ENCODE measurements at places on chromosomes 1 and 21.

DNA sequence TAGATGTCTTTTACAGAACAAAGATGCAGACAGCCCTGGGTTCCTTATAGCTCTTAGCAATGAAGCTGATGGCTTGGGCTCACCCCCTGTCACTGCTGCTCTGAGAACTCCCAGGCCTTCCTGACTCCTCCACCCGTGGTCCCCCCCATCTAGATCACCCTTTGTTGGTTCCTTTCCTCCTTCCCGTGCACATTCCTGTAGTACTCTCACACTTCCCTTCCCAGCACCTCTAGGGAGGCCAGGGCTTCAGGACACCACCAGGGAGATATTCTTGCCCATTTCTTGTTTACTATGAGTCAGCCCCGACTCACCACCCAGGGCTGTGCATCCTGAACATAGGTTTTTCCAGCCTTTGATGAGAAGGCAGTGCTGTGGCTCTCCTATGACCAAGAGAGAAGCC is 14.4 kb upstream of the NOS1AP start:
- no peak for DNase-seq

DNA sequence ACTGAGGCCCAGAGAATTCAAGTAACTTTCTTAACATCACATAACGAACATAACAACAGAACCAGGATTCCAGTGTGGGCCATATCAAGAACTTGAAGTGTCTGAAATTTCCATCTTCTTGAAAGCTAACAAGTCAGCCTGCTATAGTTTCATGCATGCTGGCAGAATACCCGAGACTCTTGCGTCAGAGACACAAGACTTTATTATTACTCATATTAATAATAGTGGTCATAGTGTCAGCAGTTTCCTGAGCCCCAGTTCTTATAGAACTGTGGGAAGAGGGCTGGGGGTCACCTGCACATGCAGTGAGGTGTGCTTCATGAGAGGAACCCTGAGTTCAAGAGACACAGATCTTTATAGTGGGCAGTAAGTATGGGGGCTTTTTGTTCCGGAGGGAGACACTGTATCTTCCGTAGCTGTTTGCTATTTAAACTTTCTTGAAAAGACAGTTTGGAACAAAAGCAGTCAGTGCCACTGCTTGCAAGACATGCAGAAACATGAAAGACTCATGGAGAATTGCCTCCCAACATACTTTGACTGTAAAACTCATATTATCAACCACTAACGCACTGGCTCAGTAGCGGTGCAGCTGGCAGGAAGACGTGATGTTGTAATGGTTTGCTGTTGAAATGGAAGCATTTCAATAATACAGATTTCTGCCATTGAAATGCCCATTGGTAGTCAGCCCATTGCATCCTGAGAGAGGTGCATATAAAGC is 339.2 kb downstream of the ADGRL2 start:
- DNase-seq, result no peak

DNA sequence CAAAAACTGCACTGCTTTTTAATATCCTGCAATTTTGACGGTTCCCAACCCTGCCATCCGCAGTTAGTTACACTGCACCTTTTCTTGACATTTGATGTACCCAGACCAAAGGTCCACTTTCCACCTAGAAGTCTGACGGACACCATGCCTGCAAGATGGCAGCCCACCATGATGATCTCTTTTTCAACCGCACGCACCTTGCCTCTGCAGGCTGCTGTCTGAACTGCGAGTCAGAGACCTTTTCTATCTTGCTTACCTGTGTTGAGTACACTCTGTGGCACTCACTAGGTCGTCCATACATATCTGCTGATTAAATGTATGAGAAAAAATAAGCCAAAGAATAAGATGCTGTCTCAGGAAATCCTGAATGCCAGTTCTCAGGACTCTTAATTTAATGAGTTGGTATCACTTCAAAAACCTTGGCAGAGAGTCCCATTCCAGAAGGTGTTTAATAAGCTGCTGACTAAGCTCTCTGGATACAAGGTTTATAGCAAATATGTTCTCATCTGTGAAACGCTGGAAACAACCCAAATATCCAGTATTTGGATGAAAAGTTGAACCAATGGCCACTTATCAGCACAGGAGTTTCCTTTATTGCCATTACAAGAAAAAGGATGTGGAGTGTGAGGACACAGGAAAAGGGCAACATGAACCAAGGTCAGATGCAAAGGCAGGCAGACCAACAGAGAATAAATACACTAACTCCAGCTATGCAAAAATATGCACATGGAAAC is 37.9 kb downstream of the GNG12 start:
- no peak for DNase-seq

DNA sequence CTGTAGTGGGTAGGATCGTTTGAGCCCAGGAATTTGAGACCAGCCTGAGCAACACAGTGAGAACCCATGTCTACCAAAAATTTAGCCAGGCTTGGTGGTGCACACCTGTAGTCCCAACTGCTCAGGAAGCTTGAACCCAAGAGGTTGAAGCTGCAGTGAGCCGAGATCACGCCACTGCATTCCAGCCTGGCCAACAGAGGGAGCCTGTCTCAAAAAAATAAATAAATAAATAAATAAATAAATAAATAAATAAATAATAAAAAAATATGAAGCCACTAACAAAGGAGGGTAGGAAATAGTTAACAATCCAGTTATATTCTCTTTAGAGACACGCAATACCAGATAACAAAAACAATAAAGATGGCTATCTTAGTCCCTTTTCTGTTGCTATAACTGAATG is 11.9 kb upstream of the CBR3 start:
- no peak for DNase-seq

DNA sequence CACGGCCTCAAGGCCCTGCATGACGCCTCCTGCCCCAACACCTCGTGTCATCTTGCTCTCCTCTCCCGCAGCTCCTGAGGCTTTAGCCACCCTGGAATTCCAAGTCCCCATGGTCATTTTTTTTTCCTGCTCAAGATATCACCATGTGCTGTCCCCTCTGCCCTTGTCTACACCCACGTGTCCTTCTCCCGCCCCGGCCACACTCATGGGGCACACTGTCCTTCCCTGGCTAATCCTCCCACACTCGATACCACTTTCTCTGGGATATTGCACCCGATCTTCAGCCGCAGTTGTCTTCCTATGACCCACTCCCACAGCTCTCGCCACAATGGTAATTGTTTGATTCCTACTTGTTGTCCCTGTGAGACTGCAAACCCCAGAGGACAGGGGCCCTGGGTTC is 29.7 kb upstream of the LGALS8 start:
- no peak for DNase-seq

DNA sequence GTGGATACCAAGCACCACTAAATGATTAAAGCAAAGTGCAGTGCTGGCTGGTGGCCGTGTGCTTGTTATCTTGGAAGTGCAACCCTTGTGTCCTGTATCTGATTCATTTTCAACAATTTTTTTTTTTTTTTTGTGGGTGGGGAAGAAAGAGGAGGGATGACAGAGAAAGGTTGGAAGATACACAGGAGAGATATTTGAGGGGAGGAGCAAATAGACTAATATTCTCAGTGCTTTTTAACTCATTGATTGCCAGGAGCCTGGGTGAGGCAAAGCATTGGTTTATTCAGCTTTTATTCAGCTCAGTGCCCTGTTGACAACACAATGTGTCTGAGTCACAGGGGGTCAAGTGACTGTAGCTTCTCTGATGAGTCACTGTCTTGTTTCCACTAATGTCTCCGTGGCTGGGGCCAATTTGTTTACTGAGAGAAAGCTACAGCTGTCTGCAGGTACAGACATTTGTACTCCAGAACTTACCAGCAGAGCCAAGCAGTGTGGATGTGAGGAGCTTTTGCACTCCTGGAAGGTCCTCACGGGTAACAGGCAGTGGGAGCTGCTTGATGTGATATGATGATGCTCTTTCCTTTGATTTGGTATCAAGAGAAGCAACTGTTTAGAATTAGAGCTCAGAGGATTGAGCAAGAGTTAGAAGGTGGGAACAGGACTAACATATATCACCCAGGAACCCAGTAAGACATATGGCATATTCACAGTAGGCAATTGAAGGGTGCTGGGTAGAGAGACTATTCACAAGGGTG is 23.6 kb upstream of the DNM3 start:
- no peak for DNase-seq
